Neural crest cell (in vitro differentiated cells): ENCODE measurements at places on chromosomes 5 and 9.

DNA sequence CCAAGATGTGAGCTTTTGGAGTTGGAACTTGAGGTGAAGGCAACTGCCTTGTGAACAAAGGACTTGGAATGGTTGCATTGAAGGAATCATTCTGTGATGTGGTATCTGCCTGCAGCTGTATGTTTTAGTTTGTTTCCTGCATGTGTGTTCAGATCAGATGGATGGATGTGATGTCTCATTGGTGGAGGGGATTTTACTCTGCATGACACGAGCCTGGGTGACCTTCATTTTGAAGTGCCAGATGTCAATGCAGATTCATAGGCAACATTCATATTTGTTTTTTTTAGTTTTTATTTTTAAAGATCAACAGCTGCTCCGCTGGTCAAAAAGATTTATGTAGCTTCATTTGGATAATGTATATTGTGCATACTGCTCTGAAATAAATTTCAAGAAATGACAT lies 13.5 kb downstream of the FBXL7 start:
- no peak for DNase-seq

GRCh38 chr5:131068893-131069643 lies 96.0 kb downstream of the HINT1 start:
- no peak for DNase-seq

- DNase-seq, result no peak
Measured at GRCh38 chr5:58774937-58775336, 192.1 kb downstream of the RAB3C start.

DNA sequence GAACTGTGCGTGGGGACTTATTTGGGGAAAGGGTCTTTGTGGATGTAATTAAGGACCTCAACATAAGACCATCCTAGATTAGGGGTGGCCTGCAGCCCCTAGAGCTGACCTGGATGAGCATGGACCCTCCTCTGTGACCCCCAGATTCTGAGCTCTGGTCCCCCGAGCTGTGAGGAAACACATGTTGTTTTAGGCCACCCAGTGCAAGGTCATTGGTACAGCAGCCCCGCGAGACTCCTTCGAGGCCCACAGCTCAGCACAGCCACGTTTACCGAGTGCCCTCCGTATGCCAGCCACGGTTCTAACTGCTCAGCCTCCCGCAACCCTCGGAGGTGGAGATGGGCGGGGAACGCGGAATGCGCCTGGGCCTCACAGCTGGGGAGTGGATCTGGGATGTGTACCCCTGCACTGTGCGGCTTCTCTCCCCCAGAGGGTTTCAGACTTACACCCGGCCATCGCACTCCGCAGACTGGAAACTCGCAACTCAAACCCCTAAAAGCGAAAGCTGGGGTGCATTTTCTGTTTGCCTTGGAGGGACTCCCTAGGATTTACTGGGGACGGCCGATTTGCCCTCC lies 4.5 kb upstream of the GPSM1 start:
- no peak for DNase-seq

GRCh38 chr5:10317825-10318682 lies 10.4 kb upstream of the CMBL start:
- DNase-seq, result no peak

DNA sequence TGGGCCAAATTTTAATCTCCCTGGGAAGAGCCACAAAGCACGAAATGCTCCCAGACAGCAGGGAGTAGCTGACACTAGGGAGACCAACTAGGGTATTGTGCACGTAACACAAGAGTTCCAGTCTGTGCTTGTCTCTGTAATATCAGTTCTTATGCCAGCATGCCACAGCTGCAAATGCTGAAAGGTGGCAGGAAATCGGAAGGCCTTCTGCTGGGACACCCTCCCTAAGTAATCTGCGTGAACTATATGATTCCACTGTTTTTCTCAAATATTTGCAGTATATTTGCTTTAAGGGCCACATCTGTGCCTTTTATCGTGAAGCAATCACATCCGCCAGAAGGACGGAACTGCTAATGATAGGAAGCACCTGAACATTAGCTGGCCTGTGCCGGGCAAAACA lies 12.6 kb downstream of the VLDLR start:
- DNase-seq, result no peak
